IPS-NIHi11 (cell line): ENCODE measurements at places on chromosomes 7 and 10.
A peak's percentile ranks its signal among the peaks of the same experiment; 100 is the strongest.

DNA sequence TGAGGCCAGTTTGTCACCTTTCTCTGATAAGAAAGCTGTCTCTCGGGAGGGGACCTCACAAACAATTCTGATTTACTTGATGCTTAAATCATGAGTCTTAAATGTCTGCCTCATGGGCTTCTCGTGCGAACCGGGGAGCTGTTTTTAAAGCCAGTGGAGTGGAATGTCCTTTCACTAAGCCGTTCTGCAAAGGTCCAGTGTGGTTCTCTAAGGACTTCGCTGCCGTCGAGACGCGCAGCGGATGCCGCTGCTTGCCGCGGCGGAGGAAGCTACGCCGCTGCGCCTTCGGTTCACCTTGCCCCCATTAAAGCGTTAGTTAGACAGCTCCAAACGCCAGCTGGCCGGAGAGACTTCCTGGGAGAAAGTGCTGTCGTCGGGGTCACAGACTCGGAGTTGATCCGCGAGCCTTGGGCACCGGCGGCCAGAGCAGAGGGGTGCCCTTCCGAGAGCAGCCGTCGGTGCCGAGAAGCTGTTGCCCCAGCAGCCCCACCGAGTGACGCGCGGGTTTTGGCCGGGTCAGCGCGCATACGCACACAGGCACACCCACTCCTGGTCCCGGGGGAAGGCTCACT, 1.3 kb upstream of the HMX3 start:
- DNase-seq, result no peak

DNA sequence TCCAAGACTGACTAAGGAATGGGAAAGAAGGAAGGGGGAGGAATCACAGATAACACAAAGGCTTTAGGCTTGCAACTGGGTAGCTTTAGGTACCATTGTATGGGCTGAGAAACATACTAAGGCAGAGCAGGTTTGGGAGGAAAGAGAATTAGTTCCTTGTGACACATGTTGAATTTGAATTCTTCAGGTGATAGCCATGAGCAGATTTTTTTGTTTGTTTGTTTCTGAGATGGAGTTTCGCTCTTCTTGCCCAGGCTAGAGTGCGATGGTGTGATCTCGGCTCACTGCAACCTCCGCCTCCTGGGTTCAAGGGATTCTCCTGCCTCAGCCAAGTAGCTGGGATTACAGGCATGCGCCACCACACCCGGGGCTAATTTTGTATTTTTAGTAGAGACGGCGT, 4.4 kb upstream of the SND1 start:
- no peak for DNase-seq

- DNase-seq, result peak; percentile 65
Measured at GRCh38 chr7:30988351-30989005, 24.7 kb downstream of the GHRHR start.

- no peak for DNase-seq
Measured at GRCh38 chr10:30481603-30482002, 47.6 kb downstream of the MAP3K8 start.

GRCh38 chr7:82542665-82543064, 99.1 kb upstream of the CACNA2D1 start:
- DNase-seq, result no peak

DNA sequence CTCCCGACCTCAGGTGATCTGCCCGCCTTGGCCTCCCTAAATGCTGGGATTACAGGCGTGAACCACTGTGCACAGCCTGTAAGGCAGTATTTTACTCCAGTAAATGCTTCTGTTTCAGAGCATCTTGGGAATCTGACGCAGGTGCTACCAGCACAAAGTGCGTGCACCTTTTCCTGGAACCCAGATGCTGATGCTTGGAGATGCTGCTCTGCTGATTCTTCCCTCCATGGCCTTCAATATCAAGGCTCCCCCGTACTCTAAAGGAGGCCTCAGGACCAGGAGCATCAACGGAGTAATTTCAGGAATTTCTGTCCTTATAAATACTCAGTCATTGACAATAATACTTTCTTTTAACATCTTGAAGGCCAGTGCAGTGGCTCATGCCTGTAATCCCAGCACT, 23.5 kb downstream of the DENND2A start:
- no peak for DNase-seq

- DNase-seq, result no peak
Measured at GRCh38 chr10:7159517-7159916, 251.3 kb downstream of the SFMBT2 start.

- DNase-seq, result no peak
Measured at GRCh38 chr7:142941541-142941940, 2.3 kb downstream of the LLCFC1 start.

GRCh38 chr10:118595598-118596425, at the start of gene PRLHR:
Gene PRLHR, minus strand, starts transcription at chr10:118595648. Its CDS starts 404 bp downstream, at chr10:118595244.
- peak; percentile 89 for DNase-seq

DNA sequence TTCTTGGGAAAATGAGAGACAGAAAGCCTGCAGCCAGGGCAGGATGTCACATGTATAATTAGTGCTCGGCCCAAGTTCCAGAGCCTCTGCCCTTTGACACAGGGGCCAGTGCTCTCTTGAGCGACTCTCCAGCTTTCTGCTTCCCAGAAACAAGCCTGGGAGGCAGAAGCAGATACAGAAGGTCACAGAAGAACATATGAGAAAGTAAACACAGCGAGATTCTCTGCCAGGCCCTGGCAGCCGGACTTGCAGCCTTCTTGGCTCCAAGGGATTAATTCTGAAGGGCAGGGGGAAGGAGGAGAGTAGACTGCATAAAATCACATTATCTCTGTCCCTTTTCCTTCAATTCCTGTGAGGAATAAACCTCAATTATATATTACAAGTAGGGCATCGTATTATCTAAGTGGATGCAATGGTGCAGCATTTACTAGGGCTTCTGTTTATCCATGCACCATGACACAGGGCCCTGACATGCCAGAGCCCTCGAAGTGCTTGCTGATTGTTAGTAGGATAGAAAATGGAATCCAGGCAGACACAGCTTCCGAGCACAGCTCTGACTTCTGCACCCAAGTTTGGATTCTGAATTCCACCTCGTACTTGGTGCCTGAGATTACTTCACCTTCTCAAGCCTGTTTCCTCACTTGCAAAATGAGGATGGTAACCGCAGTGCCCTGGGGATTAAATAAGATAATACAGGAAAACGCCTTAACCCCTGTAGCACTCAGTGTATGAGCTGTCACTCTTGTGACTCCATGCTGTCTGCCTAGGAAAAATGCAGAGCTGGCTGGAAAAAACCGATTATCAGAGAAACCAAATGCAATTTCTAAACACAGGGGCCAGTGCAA, 536.5 kb downstream of the TNS3 start:
- DNase-seq, result no peak

DNA sequence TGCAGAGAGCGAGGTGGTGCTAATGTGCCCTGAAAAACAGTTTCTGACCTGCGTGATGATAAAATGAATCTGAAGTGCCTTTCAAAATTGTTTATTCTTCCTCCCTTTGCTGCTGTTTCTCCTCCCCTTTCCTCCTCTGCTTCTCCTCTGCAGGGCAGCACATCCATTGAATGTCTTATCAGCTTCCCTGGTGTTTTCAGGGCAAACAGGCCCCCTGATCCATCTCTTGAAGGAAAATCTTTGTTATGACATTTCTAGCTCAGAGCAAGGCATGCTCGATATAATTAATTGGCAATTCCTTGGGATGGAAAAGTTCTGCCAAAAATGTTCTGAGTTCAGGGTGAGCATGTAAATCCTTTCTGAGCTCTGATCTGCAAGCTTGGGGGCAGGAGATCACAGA, 364.2 kb upstream of the ZNF32 start:
- no peak for DNase-seq

- DNase-seq, result no peak
Measured at GRCh38 chr7:54778696-54779540, 19.9 kb upstream of the SEC61G start.

DNA sequence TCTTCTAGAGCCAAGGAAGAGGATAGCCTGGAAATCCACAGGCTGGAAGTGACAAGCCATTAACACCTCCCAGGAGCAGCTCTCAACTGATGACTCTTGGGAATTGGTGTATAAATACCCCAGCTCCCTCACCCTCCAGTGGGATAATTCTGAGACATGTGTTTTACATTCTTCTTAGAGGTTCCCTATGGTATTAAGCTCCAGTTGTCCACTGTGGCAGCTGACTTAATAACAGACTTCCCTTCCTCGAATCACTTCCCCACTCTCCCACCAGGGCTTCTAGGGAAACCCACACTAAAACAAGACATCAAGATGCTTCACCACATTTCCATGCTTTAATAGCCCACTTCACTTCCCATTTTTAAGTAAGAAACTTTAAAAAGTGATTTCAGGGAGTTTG, 47.2 kb downstream of the FAM107B start:
- no peak for DNase-seq

DNA sequence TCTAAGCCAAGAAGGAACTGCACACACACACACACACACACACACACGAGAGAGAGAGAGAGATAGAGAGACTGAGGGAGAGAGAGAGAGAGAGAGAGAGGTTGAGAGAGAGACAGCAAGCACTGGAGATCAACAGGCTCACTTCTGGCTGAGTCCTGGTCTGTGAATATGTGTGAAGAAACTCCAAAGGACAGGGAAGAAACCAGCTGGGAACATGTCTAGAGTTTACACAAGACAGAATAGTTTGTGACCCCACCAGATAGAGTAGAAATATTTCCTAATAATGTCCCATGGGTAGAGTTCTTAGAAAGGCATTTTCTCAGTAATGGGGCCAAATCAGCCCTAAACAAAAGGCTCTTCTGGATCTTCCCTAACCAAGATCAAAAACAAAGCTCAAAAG, 155.5 kb upstream of the IGFBP3 start:
- no peak for DNase-seq

- DNase-seq, result no peak
Measured at GRCh38 chr10:32650246-32650655, 204.3 kb downstream of the CCDC7 start.

DNA sequence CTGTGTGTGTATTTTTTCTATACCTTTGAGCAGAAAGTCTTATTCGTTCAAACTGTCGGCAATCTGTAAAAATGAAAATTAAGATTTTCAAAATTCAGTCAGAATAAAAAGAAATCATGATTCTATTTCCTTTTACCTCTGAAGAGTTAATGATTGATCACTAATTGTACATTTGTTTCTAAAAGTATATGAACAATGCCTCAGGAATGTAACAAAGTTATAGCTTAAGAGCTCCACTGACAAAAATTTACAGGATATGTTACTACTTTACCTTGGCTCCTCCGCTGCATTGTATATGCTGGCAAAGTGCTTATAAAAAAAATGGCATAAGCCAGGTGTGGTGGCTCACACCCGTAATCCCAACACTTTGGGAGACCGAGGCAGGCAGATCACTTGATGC, 225.7 kb downstream of the VTI1A start:
- no peak for DNase-seq

- DNase-seq, result no peak
Measured at GRCh38 chr10:125127986-125128385, 32.4 kb downstream of the CTBP2 start.

DNA sequence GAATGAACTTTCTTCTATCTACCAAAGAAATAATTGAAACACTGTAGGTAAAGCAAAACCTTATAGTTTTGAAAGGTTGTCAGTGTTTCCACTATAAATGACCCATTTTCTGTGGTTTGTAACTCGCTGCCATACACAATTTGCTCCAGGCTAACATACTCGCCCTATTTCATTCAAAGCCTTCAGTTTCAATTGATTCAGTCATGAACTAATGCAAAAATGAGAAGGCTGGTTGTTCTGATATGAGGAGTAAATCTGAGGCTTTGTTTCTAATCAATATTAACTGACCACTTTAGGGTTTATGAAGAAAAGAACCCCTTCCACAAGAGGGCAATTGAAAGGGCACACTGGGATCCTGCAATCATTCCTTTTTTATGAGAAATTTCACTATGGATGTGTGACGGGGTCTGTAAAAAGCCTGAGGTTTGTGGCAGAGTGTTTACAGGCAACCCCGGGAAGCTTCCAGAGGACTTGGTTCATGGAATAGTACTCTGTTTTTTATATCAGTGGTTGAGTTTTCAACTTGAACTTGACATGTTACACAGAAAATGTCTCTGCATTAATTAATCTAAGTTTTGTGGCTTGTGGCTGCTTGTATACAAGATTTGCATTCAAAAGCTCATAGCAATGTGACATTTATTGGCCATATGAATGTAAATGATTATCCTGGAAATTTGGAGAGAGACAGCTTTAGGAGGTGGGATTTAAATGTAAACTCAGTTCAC, 133.2 kb downstream of the NRP1 start:
- no peak for DNase-seq

- no peak for DNase-seq
Measured at GRCh38 chr10:44352316-44353127, 32.4 kb downstream of the CXCL12 start.

DNA sequence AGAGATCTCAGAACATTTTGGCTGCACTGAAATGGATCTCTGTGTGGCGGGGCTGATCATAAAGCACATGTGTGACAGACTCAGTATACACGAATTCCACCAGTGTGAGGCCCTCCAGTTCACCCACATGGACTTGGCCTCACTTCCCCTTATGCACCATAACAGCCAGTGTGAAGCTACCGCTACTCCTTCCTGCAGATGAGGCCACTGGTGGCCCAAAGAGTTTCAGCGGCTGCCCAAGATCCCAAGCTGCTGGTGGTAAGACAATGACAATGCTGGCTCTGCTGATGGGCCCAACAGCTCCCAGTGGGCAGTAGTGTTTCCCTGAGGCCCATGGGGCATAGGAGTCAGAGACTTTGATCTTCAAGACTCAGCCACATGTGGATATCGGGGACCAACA, 21.0 kb upstream of the C10orf71 start:
- no peak for DNase-seq

DNA sequence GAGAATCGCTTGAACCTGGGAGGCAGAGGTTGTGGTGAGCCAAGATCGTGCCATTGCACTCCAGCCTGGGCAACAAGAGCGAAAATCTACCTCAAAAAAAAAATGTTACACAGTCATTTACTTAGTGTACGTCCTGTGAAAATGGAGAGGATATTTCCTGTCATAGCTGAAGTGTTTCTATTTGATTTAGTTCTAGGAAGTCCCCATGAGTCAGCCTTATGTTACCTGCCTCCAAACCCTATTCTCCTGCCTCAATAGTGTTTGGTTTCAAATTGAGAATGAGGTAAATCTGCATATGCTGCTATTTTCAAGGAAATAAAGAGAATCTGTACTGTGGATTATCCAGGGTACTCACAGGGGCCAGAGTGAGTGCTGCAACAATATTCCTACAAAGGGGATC, 1284.5 kb upstream of the AUTS2 start:
- DNase-seq, result no peak
